ENCODE measurements at places on chromosomes 6 and 20.

DNA sequence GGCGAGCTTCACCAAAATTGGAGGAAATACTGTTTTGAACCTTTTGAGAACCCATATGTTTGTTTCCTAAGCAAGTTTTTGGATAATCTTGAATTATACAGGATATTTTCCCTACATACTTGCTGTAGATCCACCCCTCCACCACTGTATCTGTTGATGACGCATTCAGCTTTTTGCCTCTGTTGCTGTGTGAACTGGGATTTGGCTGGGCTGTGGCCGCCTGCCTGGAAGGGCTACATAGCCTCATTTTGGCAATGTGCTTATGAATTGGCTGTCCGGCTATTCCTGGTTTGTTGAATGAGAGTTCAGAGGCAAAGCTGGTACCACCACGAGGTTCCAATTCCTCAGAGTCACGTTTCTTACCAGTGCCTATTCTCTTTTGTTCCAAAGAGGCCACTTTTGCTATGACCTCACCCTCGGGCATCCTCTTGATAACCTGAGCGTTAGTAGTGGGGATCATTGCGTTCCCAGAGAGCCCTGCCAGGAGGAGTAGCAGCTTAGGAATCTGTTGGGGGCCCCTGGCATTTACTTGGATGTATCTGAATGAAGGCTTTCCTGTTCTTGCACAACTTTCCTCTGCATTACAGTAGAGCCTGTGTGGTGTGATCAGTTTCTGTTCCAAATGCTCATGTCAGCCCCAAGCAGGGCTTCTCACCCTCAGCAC, 6.4 kb downstream of the FAM83D start:
- no peak for DNase-seq

- DNase-seq, result no peak
These were observed 115.1 kb downstream of the JAG1 start for GRCh38 chr20:10558635-10559187.

GRCh38 chr6:140538926-140539325, 1164.5 kb upstream of the CITED2 start:
- no peak for DNase-seq

DNA sequence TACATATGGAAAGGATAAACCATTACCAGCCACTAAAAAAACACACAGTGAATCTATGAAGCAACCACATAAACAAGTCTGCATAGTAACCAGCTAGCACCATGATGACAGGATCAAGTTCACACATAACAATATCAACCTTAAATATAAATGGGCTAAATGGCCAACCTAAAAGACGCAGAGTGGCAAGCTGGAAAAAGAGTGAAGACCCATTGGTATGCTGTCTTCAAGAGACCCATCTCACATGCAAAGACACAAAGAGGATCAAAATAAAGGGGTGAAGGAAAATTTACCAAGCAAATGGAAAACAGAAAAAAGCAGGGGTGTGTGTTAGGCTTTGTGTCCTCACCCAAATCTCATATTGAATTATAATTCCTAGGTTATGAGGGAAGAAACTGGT, 909.2 kb downstream of the EPHA7 start:
- DNase-seq, result no peak

DNA sequence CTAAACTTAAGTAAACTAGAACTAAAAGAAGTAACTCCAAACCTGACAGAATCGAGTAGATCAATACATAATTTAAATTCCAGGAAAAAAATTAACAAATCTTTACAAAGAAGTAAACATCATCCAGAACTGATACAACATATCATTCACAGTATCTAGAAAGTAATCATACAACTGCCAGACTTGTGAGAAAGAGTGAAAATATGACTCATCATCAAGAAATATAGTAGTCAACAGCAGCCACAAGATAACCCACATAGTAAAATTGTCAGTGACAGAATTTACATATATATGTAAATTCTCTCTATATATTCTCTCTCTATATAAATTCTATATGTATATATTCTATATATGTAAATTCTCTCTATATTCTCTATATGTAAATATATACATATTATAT, 242.8 kb upstream of the RGS17 start:
- DNase-seq, result no peak

- no peak for DNase-seq
These were observed 2.7 kb upstream of the DTD1 start for GRCh38 chr20:18585134-18585533.

GRCh38 chr6:2635911-2636310, 114.8 kb downstream of the MYLK4 start:
- DNase-seq, result no peak

GRCh38 chr6:130037207-130037811, 18.9 kb downstream of the L3MBTL3 start:
- DNase-seq, result no peak

DNA sequence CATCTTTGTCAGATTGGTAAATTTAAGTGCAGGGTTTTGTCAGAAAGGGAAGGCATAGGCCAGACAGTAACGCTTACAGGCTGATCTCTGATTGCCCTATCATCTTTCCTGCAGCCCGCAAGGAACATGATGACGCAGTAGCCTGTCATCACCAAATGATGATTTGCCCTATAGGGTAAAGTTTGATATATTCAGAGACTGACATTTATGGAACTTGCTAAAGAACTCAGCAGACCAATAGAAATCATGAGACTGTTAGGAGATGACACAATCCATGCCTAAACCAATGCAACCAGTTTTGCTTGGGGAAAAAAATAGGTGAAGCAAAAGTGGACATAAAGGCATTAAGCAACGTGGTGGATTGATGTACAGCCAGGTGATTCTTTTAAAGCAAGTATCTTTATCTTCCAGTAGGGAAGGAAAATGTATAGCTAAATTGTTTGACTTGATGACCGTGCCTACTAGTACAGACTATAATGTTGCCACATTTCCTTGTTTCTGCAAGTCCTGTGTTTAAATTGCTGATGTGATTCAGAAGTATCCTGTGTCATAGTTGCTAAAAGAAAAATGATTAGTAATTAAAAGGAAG, 2.4 kb downstream of the NUS1 start:
- no peak for DNase-seq

DNA sequence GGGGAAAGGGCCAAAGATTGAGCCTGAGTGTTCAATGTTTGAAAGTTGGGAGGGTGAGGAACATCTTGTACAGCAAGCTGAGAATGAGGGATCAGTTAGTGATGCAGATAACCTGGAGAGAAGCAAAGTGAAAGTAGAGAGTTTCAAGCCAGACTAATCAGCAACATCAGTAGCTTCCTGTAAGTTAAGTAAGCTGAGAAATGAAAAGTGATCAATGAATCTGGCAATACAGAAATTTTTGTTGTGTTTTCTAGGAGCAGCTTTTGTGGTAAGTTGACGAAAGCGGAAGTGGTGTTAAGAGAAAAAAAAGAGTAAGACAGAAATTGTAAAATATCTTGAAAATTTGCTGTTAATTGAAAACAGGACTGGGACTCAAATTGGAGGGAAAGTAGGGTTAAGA, 855.5 kb upstream of the MAP3K7 start:
- no peak for DNase-seq

DNA sequence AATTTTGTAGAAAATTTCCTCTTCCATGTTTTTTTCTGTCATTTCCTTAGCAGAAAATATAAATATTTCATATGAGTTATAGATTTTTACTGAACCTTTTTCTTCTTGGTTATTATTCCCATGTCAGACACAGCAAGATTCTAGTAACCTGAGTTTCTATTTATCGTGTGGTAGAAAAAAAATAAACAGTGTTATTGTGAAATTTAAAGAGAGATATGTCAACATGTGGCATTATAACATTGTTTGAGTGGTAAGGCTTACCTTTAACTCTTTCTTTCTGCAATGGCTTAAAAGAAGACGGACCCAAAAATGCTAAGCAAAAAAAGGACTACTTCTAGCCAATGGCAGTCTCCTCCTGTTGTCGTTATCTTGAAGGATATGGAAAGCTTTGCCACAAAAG, 18.9 kb downstream of the ORC3 start:
- DNase-seq, result no peak

- DNase-seq, result no peak
These were observed 5.4 kb downstream of the GID8 start for GRCh38 chr20:62943396-62943795.

GRCh38 chr6:110714143-110714542, 101.1 kb downstream of the CDK19 start:
- DNase-seq, result no peak

GRCh38 chr20:63172726-63173125, 43.2 kb downstream of the YTHDF1 start:
- no peak for DNase-seq

DNA sequence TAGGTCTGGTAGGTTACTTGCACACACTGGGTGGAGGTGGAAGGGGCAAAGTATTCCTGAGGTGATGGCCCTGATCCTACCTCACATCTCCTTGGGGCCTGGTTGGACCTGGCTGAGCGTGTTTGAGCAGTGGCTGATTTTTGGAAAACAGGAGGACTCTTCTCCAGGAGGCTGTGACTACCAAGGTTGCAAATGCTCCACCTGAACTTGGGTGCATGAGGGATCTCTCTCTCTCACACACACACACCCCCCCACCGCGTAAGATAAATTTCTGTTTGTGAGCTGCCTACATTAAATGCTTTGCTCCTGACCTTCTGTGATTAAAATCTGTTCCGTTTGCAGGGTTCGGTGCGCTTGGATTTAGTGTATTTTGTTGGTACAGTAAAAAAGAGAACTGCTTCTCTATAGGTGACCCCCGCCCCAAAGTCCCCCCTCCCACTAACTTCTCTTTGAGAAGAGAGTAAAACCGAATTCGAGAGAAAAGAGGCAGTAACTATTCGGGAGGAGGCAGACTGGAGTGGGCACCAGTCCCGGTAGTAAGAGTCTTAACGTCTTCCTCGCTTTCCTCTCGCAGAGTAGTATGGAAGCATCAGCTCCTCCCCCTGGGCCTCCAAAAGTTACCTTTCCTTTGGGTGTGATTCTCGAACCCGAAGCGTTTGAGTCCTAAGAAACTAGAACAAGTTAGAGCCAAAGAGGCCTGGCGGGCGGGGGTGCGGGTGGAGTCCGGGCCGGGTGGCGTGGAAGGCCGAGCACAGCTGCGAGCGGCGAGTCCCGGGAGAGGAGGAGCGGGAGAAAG, 585 bp upstream of the DSE start:
- no peak for DNase-seq

DNA sequence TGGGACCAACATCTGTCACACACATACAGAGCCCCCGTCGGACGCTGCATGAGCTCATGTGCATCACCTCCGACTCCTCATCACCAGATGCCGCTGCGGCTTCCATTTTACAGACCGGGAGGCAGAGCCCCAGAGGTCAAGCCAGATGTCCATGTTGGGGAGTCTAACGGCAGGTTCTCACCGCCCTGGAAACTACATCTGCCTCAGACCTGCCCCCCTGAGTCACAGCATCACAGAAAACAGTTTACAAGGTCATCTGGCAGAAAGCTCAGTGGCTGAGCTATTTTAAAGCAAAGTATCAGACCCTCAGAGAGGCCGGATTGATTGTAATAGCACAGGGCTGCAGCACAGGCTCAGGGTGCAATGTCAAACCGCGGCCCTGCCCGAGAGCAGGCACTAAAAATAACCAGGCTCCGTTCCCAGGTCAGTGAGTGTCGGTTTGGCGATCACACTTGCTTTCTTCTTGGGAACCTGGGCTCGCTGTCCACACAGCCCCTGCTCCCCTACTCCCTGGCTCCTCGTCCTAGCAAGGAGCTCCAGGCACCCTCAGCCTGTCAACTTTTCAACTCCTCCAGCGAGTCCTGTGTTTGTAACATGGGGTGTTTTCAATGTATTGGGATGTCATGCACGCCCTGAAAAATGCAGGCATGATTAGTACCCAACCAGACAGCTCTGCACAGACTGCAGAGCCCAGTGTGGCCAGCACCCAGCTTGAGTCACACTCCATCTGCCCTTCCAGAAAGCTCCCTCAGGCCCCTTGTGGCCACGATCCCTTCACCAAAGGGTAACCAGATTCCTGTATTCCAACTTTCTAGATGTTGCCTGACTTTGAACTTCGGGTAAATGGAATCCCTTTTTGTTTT, 264.5 kb downstream of the CDH4 start:
- DNase-seq, result no peak

DNA sequence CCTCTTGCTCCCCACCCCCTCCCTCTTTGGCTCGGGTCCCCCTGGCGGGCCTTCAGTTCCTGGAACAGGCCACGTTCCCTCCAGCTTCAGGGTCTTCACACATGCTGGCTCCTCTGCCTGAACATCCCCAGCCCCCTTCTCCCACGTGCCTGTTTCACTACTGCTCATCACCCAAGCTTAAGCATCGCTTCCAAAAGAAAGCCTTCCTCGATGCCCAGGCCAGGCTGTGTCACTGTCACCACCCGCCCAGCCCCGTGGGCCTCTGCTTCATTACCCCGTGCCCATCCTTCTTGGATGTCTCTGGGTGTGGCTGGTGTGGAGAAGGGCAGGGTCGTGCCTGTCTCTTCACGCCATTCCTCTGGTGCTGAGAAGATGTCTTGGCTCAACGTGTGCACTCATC, 2.8 kb downstream of the DLGAP4 start:
- no peak for DNase-seq

DNA sequence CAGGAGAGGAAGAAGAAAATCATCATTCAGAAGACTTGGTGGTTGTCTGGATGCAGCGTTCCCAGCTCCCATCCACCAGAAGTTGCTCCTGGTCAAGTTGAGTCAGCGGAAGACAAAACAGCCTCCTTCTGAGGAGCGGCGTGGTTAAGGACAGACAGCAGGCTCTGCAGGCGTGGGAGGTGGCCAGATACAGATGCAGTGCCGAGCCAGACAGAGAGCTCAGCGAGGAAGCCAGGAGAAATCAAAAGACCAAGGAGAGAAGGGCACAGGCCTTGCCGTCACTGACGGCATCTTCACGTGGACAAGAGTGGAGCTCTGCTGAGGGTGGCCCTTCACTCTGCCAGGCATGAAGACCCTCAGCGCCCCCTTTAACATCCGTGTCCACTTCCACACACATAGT, 158.5 kb downstream of the THBS2 start:
- DNase-seq, result no peak
